ENCODE measurements at places on chromosomes 2 and 18.

DNA sequence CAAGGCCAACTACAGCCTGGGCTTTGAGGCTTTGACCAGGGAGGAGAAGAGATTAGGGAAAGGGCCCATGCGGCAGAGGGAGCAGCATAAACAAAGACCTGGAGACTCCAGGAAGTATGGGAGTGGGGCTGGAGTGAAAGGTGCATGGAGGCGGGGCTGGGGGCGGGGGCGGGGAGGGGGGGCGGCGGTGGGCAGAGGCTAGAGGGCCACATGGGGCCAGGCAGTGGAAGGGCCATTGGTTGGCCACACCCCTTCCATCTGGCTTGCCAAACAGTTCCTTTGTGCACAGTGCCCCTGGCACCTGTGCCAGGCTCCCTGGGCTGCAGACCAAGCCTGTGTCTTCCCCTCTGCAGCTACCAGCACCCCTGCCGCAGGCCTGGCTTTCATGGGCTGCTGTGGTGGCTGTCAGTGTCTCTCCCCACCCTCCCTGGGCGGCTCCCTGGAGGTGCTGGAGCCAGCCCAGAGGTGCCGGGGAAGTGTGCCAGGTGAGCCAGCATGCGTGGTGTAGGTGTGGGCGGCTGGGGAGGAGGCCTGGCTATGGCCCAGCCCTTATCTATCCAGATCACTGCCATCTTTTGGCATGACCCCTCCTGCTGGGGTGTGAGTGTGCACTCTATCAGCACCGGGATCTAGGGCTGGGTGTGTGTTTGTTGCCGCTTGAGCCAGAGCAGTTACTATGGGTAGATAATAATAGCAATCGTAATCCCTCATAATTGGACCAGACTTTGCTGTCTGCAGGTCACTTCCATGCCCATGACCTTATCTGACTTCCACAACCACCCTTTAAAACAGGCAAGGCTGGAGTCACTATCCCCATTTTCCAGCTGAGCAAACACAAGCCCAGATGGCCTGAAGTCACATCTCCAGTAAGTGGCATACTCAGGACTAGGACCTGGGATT, 30.5 kb downstream of the DNMT3A start:
- DNase-seq, result peak; percentile 58

- no peak for DNase-seq
These were observed 19.1 kb downstream of the CCDC93 start for GRCh38 chr2:117994729-117995128.

DNA sequence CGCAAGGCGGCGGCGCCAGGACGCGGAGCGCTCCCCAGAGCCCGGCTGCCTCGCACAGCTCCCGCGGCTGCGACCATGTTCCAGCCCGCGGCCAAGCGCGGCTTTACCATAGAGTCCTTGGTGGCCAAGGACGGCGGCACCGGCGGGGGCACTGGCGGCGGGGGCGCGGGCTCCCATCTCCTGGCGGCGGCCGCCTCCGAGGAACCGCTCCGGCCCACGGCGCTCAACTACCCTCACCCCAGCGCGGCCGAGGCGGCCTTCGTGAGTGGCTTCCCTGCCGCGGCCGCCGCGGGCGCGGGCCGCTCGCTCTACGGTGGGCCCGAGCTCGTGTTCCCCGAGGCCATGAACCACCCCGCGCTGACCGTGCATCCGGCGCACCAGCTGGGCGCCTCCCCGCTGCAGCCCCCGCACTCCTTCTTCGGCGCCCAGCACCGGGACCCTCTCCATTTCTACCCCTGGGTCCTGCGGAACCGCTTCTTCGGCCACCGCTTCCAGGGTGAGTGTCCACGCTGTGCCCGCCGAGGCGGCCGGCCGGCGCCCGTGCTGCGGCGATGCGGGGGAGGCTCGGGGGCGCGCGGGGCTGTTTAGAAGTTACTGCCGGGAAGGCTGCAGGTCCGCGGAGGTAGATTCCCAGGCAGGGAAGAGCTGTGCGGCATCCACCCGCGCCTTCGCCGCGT, 696 bp downstream of the EMX1 start:
- DNase-seq, result no peak

DNA sequence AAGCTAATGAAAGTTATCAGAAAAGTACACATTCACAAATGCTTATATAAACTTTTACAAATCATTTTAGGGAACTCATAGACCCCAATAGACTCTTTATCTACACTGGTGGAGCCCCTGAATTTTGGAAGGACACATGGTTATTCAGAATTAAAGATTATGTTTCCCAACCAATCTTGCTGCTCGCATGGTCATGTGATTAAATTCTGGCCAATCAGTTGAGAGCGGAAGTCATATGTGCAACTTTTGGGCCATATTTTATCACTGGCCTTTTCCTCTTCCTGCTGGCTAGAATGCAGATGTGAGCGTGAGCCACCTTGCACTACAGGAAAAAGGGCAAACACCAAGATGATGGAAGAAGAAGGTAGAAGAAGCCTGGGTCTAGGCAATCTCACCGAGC, 19.8 kb downstream of the THOC1 start:
- no peak for DNase-seq

GRCh38 chr2:104250635-104251034, 603.3 kb upstream of the POU3F3 start:
- DNase-seq, result no peak

GRCh38 chr18:59048378-59048777, 91.3 kb upstream of the SEC11C start:
- no peak for DNase-seq

DNA sequence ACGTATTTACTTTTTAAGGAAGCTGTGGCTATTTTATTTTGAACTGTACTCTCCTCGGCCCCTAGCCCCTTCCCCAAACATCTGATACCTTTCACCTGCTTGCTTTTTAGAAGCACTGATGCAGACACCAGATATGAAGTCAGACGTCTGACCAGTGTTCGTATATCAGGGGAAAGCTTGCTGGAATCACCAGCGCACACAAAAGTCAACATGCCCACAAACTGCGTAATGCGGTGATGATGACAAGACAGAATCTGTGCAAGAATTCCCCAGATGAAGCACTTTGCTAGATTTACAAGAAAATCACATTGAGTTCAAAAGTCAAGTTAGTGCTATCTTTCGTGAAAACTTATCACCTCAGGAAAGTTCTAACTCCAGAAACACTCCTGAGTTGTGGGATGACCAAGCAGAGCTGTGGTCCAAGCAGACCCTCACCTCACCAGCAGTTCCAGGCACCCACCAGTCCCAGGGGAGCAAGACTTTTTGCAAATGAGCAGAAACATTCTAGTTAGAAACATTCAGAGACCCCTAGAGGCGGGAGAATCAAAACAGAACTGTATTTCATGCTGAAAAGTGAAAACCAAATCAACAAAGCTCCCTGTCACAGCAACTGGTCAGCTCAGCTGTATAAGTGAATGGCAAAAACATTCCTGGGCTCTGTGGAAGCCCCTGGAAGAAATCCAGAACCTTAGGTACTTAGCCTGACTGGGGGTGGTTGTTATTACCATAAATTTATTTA, 55.7 kb downstream of the INO80C start:
- no peak for DNase-seq

DNA sequence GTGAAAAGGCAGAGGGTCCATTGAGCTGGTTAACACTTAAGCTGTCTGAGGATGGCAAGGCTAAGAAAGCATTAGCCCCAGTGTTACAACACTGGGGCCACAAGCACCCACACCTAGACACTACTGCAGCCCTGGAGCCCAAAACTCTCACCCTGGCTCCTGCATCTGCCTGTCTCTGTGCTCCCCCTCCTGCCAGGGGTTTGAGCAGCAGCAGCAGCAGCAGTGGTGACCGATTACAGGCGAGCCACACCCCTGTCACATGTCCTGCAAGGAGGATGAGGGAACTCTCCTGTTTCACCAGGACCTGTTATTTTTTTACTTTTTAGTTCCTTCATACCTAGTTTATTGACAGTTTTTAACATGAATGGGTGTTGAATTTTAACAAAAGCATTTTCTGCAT, 326.7 kb upstream of the MAP2 start:
- DNase-seq, result no peak

DNA sequence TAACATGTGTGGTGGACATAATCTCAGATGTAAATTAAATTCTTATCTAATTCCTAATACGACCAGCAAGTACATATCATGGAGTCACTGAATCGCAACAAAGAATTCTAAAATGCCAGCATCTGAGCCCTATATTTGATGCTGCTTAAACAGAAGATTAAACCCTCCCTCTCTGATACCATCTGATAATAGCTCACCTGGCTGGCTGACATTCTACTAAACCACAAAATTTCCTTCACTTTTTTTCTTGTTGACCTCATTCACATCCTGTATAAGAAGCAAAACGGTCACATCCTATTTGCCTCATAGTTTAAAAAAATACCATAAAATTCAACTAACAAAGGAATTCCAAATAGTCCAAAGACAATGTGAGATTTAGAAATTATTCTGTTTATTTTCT, 371.6 kb upstream of the SLC8A1 start:
- no peak for DNase-seq

DNA sequence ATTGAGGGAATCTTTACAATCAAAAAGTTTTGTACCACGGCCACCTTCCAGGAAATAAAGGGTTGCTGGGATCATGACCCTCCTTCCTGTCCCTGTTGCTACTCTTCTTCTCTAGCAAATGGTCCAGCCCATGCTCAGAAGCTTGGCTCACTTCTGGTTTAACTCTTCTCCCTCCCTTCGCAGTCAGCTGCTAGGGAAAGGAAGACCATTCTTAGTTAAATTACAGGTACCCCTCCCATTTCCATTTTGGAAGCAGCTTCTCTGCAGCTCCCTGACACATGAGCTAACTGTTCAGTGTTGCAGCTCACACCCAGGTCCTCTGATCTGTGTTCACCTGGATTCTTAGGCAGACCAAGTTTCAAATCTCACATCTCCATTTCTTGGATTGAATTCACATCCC, 100.3 kb downstream of the DOCK10 start:
- no peak for DNase-seq

DNA sequence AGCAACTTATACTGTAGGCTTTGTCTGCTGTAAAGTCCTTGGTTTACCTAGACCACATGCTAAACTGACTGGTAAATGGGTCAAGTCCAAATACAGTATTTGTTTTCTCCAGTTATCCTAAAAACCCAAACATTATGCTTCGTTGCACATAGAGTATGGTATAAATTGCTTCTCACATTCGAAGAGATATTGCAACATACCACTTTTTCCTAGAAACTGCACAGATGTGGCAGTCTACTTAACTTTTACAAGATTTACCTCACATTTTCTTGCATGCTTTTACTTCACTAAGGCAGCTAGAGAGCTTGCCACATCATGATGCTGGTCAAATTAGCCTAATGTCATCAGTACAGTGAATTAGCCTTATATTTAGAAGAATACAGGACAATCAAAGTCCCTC, 66.0 kb upstream of the SCN7A start:
- DNase-seq, result no peak

DNA sequence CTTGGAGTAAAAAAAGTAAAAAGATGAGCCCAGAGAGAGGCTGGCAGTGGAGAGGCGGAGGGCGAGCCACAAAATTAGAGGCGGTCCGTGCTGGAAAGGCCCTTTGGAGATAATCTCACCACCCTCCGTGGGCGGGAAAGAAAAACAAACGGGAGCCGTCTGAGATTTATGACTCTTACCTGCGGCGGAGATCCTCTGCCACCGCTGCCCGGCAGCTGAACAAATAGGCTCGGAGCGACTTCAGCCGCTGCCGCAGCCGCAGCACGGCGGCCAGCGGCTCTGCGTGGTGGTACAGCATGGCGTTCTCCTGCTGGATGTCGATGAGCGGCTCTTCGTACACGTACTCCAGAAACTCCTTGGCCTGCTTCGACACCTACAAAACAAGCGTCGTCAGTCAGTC, 94.6 kb downstream of the PLEKHM3 start:
- DNase-seq, result no peak

DNA sequence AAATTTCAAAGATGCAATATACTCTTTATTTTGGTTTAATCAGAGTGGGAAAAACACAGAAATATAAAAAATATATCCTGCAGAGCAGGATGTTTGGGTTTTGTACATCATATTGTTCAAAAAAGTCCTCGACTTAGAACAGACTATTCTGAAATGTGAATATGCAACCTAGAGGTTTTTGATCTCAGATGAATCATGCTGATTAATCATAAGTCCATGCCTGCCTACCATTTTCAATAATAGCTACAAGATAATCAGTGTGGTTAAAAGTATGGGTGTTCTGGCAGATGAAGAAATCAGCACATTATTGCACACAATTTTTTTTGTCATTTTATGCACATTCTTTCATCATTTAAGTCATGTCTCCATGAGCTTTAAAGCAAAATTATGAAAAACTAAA, 1261.0 kb upstream of the NXPH2 start:
- no peak for DNase-seq

DNA sequence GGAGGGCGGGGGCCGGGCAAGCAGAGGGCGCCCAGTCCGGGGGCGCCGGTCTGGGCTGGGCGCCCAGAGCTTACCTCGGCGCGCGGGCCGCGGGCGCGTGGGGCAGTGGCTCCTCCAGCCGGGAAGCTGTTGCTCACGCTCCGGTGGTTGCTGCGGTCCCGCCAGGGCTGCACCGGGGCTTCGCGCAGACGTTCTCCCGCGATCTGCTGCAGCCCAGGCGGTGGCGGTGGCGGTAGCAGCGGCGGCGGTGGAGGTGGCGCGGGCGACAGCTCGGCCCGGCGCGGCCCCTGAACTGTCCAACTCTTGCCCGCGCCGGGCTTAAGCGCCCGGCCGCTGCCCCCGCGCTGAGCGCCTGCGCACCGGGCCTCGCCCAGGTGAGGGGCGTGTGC, 391 bp downstream of the ZNF385B start:
- no peak for DNase-seq

DNA sequence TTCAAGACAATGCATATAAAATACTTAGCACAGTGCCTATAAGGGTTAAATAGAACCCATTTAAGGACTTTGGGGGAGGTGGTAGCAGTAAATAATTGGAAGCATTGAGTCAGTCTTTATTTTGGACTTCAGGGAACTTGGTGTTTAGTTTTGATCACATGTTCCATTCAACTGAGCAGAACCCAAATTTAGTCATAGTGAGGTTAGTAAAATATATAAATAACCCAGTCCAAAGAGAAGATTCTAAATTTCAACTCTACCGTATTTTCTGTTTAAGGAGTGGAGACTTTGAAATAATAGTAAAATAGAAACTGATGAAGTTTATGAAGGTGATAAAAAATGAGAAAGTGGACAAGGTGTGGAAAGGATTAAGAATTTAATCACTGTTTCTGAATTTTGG, 19.7 kb downstream of the TWSG1 start:
- no peak for DNase-seq

DNA sequence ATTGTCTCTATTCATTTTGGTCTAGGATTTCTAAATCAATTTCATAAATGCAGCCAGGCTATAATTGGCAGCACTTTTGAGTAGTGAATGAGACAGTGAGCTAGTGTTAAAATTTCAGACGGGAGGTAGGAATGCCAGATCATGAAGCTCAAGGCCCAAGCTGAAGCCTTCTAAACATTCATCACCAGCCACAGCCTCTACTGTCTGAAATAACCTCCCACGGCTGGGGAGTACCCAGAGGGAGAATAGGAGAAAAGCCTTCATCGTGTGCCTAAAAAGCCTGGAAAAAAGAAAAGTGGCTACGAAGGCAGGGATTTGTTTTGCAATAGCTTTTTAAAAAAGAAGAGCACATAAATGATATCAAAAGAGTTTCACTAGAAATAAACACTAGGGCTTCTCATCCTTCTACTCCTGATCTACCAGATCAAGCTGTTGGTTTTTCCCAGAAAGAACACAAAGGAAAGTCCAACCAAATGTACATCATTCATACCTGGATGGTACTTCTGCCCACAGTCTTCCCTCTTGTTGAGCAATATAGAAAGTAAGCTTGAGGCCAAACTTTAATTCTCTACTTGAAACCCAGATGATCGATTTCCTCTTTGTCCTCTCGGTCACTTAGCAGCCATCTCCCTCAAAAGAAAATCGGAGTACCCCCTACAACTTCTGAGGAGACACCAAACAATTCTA, 48.1 kb upstream of the SLC39A10 start:
- no peak for DNase-seq
